ENCODE measurements at places on chromosomes 13 and 19. TPM values are rescaled to one million over a fixed set of nuclear protein-coding genes. Genes with fewer than 3 reads are reported as not detected.

DNA sequence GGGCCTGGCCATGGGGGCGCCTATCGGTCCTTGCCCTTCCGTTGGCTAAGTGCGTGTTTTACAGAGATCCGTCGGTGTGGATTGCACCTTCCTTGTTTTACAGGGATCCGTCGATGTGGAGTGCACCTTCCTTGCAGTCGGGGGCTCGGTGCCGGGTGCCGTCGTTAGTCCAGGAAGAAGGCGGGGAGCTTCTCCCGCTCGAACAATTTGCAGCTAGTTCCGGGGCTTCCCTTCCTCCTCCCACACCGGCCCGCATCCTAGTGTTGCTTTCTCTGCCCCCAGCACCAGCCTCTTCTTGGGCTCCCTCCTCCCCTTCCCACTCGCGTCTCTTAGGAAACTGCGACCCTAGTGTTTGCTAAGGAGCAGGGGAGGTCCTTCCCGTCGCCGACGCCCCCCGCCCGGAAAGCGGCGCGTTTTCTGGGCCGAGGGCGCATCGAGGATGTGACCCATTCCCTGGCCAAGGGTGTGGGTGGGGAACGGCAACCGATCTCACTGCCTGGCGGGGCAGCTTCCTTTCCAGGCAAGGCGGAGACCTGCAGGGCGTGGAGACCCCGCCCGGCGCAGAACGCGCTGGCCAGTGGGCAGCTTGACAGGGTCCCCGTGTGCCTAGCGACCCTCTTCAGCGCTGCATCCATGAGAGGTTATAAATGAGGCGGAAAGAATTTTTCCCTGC lies 75.7 kb upstream of the ZNF91 start:
- H3K27ac ChIP-seq = no peak overlapping the region
- DNase-seq = no peak
- H3K4me3 ChIP-seq = no peak overlapping the region
- H3K27me3 ChIP-seq = no peaks in the 10 kb centered on the region

- H3K27me3 ChIP-seq = no peaks in the 10 kb centered on the region
- no peak overlapping the region for H3K4me3 ChIP-seq
- H3K27ac ChIP-seq = no peak overlapping the region
- DNase-seq = no peak
Measured at GRCh38 chr13:108741930-108742329, 112.5 kb downstream of the MYO16 start.

DNA sequence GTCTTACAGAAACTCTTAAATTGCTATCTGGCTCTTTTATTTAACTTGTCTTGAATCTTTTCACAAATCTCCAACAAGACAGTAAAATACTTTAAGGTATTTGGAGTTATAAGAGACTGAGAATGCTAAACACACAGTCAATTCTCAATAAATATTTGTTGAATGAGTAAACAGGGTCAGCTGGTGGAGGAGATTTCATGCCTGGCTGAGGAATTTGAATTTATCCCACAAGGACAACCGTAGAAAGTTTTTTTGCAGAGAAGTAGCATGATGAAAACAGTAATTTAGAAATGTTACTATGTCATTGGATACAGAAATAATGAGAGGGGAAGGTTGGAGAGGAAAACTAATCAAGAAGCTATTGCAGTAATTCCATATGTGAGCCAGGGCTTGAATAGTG lies 1223.7 kb downstream of the PCDH17 start:
- H3K4me3 ChIP-seq = no peak overlapping the region
- no peaks in the 10 kb centered on the region for H3K27me3 ChIP-seq
- H3K4me1 ChIP-seq = no peaks in the 10 kb centered on the region
- H3K27ac ChIP-seq = no peak overlapping the region
- DNase-seq = no peak

GRCh38 chr13:47256618-47257017 lies 359.8 kb upstream of the HTR2A start:
- no peaks in the 10 kb centered on the region for H3K27me3 ChIP-seq

GRCh38 chr19:51093510-51094345 lies 11.0 kb upstream of the KLK14 start:
- no peak for DNase-seq
- H3K4me1 ChIP-seq = peaks cover 10% of the 10 kb centered on the region
- no peak overlapping the region for H3K4me3 ChIP-seq
- no peaks in the 10 kb centered on the region for H3K36me3 ChIP-seq
- no peaks in the 10 kb centered on the region for H3K27me3 ChIP-seq
- no peak overlapping the region for H3K27ac ChIP-seq

DNA sequence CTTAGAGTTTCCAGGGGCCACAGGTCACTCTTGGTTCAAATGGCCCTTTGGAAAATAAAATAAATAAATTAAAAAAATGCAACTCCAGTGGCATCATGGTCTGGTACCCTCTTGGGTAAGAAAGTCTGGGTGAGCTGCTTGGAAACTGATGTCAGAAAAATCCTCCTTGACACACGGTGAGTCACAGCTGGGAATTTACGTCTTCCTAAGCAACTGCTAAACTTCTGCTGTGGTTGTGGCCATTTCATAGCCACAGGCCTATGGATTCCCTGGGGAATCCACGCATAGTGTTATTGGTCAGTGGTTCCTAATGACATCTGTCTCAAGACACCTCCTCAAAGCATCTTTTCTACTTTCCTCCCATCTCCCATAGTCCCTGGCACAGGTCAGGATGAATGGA lies 220.8 kb downstream of the COG6 start:
- H3K4me3 ChIP-seq = no peak overlapping the region
- H3K4me1 ChIP-seq = no peaks in the 10 kb centered on the region
- DNase-seq = no peak
- no peaks in the 10 kb centered on the region for H3K36me3 ChIP-seq
- H3K27me3 ChIP-seq = no peaks in the 10 kb centered on the region

- H3K4me3 ChIP-seq = no peak overlapping the region
- no peak overlapping the region for H3K27ac ChIP-seq
- peaks cover 28% of the 10 kb centered on the region for H3K4me1 ChIP-seq
- H3K27me3 ChIP-seq = no peaks in the 10 kb centered on the region
- no peaks in the 10 kb centered on the region for H3K36me3 ChIP-seq
- no peak for DNase-seq
Measured at GRCh38 chr19:8392017-8392591, 1.9 kb downstream of the RAB11B start.

- no peaks in the 10 kb centered on the region for H3K27me3 ChIP-seq
- H3K36me3 ChIP-seq = no peaks in the 10 kb centered on the region
- peak; percentile 39 for DNase-seq
- peaks cover 6% of the 10 kb centered on the region for H3K4me1 ChIP-seq
Measured at GRCh38 chr19:3783660-3784584, 2.3 kb downstream of the MATK start.

DNA sequence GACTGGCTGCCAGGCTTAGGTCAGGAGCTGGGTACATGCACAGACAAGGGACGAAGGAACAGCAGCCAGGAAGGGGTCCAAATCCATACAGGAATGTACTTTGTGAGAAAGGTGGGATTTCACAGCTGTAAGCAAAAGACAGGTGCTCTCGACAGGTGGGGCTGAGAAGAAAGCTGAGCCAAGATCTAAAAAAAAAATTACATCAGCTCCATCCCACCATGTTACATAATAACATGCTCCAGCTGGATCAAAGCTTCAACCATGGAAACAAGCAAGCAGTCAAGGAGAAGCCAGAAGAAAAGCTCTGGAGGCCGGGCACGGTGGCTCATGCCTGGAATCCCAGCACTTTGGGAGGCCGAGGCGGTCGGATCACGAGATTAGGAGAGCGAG lies 8.0 kb downstream of the UBXN6 start:
- H3K27me3 ChIP-seq = no peaks in the 10 kb centered on the region
- H3K4me3 ChIP-seq = no peak overlapping the region
- no peak for DNase-seq
- H3K4me1 ChIP-seq = no peaks in the 10 kb centered on the region
- H3K36me3 ChIP-seq = peaks cover 58% of the 10 kb centered on the region

DNA sequence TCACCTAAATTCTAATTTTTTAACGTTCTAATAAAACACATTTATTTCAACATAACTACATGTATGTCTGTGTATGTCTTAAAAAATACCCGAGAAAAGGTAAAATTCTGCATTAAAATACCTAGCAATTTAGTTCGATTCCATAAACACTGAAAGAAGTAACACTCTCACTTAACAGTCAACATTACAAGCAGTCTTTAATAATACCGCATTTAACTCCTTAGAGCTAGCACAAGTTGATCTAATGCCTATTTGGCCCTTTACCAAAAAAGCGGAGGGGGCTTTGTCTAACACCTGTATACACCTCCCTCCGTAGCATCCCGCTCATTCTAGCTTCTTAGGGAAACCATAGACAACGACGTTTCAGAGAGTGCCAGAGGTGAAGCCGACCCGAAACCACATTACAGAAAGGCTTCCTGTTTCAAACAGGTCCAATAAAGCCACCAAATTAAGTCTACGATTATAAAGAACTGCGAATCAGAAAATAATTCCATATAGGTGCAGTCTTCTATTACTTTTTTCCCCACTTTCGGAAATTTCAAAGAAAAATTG lies 1.2 kb downstream of the SPART start:
- H3K36me3 ChIP-seq = no peaks in the 10 kb centered on the region
- peak overlapping the region; percentile 85 for H3K27ac ChIP-seq
- peak overlapping the region; percentile 84 for H3K4me3 ChIP-seq
- H3K4me1 ChIP-seq = peaks cover 33% of the 10 kb centered on the region
- no peaks in the 10 kb centered on the region for H3K27me3 ChIP-seq

GRCh38 chr19:32040236-32040635 lies 305.2 kb upstream of the ZNF507 start:
- DNase-seq = no peak
- H3K27me3 ChIP-seq = no peaks in the 10 kb centered on the region
- no peaks in the 10 kb centered on the region for H3K36me3 ChIP-seq
- no peak overlapping the region for H3K27ac ChIP-seq
- no peak overlapping the region for H3K4me3 ChIP-seq

- no peak overlapping the region for H3K4me3 ChIP-seq
- H3K27me3 ChIP-seq = no peaks in the 10 kb centered on the region
- H3K27ac ChIP-seq = no peak overlapping the region
- no peaks in the 10 kb centered on the region for H3K36me3 ChIP-seq
- H3K4me1 ChIP-seq = peaks cover 12% of the 10 kb centered on the region
Measured at GRCh38 chr13:95745289-95745688, 68.3 kb downstream of the DNAJC3 start.

DNA sequence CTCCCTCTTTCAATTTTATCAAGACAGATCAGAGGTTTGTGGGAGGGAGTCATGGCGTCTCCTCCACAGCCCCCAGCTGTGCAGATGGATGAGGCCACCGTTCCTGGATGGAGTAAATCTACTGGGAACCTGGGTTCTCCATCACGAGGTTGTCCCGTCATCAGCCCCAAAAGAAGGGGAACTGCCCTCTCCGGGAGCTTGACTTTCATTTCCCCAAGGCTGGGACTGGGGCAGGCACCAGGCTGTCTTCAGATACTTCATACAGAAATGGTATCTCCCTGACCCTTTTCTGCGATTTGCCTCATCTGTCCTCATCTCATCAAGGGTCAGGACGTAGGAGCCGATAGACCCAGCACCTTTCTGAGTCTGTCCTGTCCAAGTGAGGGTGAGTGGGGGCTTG lies 9.8 kb downstream of the LILRB2 start:
- H3K4me3 ChIP-seq = no peak overlapping the region
- DNase-seq = no peak
- no peaks in the 10 kb centered on the region for H3K27me3 ChIP-seq
- no peak overlapping the region for H3K27ac ChIP-seq
- no peaks in the 10 kb centered on the region for H3K36me3 ChIP-seq

DNA sequence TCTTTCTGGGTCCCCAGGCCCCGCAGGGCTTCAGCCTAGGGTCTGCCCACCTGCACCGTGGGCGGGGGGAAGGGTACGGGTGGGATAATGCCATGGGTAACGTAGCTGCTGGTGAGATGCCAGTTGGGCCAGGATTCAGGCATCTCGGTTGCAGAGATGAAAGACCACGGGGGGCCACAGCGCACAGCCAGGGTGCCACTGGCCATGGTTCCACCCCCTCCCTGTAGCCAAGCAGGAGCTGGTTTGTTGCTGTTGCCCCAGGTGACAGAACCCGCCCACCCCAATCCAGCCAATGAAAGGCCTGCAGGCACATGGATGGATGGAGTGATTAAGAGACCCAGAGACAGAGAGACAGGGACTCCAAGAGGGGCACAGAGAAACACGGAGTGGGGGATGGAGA lies 1.0 kb upstream of the CGB7 start:
- peaks cover 18% of the 10 kb centered on the region for H3K27me3 ChIP-seq
- H3K27ac ChIP-seq = no peak overlapping the region
- no peak for DNase-seq
- H3K36me3 ChIP-seq = no peaks in the 10 kb centered on the region

- DNase-seq = no peak
- H3K27me3 ChIP-seq = no peaks in the 10 kb centered on the region
- H3K36me3 ChIP-seq = no peaks in the 10 kb centered on the region
- no peaks in the 10 kb centered on the region for H3K4me1 ChIP-seq
- no peak overlapping the region for H3K27ac ChIP-seq
Measured at GRCh38 chr13:86109107-86109506, 309.9 kb upstream of the SLITRK6 start.

The IL17D gene
- total RNA-seq = not detected

The TGFBR3L gene
- 1.00 TPM for total RNA-seq

The S1PR5 gene
- total RNA-seq = 1.9 TPM
